GM12878 (cell line): ENCODE measurements at places on chromosomes 6 and 20. TPM values are rescaled to one million over a fixed set of nuclear protein-coding genes. Genes with fewer than 3 reads are reported as not detected.

The PAK5 gene
- not detected in 2 replicates for total RNA-seq

The SLC13A3 gene
- 0.48 TPM in 1 of 2 replicates, not detected in the other for total RNA-seq

The CDK19 gene
- total RNA-seq = 16.2 and 18.6 TPM in 2 replicates

The FAM83D gene
- 16.6 and 18.2 TPM in 2 replicates for total RNA-seq

The MATN4 gene
- total RNA-seq = not detected in 2 replicates

The FAM209B gene
- 0.44 TPM in 1 of 2 replicates, not detected in the other for total RNA-seq

The CDH4 gene
- total RNA-seq = not detected in 2 replicates

The IDH3B gene
- total RNA-seq = 109 and 110 TPM in 2 replicates

The PHF20 gene
- 41.7 and 49.0 TPM in 2 replicates for total RNA-seq

The CCM2L gene
- total RNA-seq = not detected in 2 replicates

The DPPA5 gene
- not detected in 2 replicates for total RNA-seq

The PROCR gene
- total RNA-seq = 0.38 TPM in 1 of 2 replicates, not detected in the other

The PRL gene
- 19.1 and 20.3 TPM in 2 replicates for total RNA-seq

The NOX3 gene
- not detected in 2 replicates for total RNA-seq

The NOTCH4 gene
- 1.7 and 1.8 TPM in 2 replicates for total RNA-seq

The BPIFB4 gene
- not detected in 2 replicates for total RNA-seq

The BPIFB2 gene
- not detected in 2 replicates for total RNA-seq

The SLCO4A1 gene
- total RNA-seq = 13.3 and 16.1 TPM in 2 replicates

The STMND1 gene
- not detected in 2 replicates for total RNA-seq

The CD24 gene
- total RNA-seq = 16.6 and 17.6 TPM in 2 replicates

The SLC17A2 gene
- total RNA-seq = not detected in 2 replicates

The KIAA0408 gene
- not detected in 2 replicates for total RNA-seq

The HLA-DPB1 gene
- total RNA-seq = 481 and 486 TPM in 2 replicates

The NFS1 gene
- total RNA-seq = 40.2 and 41.0 TPM in 2 replicates

The B3GALT4 gene
- 6.2 and 6.5 TPM in 2 replicates for total RNA-seq

The UTRN gene
- total RNA-seq = 29.2 and 33.2 TPM in 2 replicates

The UNC5CL gene
- 0.48 and 0.74 TPM in 2 replicates for total RNA-seq

The C20orf141 gene
- total RNA-seq = not detected in 2 replicates

The TULP4 gene
- total RNA-seq = 31.1 and 31.2 TPM in 2 replicates

The HTR1B gene
- total RNA-seq = not detected in 2 replicates

The PARD6B gene
- total RNA-seq = 4.3 and 4.7 TPM in 2 replicates

The RBM39 gene
- total RNA-seq = 188 and 216 TPM in 2 replicates

The SYNDIG1 gene
- total RNA-seq = not detected in 2 replicates

The ARFGEF3 gene
- total RNA-seq = 0.03 and 0.08 TPM in 2 replicates

The TBX18 gene
- 0.10 TPM in 1 of 2 replicates, not detected in the other for total RNA-seq

The PRND gene
- total RNA-seq = not detected in 2 replicates

The PMEPA1 gene
- 0.08 and 0.10 TPM in 2 replicates for total RNA-seq

The SRSF12 gene
- not detected in 2 replicates for total RNA-seq

The PRICKLE4 gene
- total RNA-seq = 0.37 TPM in 1 of 2 replicates, not detected in the other

The RBM24 gene
- total RNA-seq = not detected in 2 replicates

The MYLK2 gene
- 0.58 and 0.67 TPM in 2 replicates for total RNA-seq
